ENCODE measurements at places on chromosomes 2 and 18. TPM values are rescaled to one million over a fixed set of nuclear protein-coding genes. Genes with fewer than 3 reads are reported as not detected.

TACR1 gene
- not detected for polyA plus RNA-seq

WBP1 gene
- 37.0 TPM for polyA plus RNA-seq

GRCh38 chr2:111662039-111662770 is 221.8 kb downstream of the ANAPC1 start:
- DNase-seq, result no peak

- no peak for DNase-seq
These were observed 30.0 kb downstream of the FHL2 start for GRCh38 chr2:105368759-105369408.

- DNase-seq, result no peak
These were observed 1.1 kb downstream of the MAPK4 start for GRCh38 chr18:50560681-50561629.

DNA sequence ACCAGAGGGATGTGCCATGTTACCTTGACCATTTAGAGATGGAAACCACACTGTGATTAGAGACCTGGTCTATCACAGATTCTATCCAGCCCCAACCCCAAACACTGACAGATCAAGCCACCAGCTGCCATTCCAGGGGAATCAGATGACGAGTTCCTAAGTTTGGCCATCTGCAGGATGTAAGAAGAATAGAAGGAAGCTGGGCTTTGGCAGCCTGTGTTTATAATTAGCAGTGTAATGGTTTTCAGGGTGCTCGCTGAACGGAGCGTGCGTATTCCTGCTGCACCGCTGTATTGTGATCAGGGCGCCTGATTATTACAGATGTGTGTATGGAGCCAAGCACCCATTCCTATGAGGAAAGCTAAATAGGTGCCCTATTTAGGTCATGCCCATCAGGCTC is 138.1 kb downstream of the LRRC30 start:
- DNase-seq, result no peak

- DNase-seq, result no peak
These were observed 138.6 kb downstream of the TMEM18 start for GRCh38 chr2:538646-539045.

GRCh38 chr2:168432565-168433186 is 23.4 kb upstream of the CERS6 start:
- peak; percentile 4 for DNase-seq

DNA sequence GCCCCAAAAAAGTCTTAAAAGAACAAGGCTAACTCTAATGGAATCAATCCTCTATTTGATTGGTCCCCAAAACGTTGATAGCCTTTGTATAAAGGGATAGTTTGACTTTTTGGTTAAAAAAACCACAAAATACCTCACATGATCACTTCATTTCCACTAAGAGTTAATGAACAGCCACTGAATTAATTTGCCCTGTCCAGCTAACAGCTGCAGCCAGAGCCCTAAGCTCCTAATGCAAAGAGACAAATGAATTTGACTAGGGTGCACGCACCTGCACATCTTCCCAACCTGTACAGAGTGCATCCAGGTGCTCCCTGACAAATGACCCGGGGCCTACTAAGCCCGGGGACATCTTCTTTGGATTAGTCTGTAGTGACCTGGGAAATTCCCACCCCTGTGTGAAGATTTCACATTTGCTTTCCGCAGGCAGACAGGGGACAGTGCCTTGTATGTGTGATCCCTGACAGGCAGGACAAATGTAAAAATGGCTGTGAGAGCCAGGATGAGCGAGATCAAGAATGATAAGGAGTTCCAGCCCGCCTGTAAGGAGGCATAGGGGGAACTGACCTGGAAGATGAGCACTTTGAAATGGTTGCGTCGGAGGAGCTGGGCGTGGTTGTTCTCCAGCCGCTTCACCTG is 893 bp downstream of the CAVIN2 start:
- no peak for DNase-seq

SULT1C4 gene
- polyA plus RNA-seq, result not detected

SMYD1 gene
- not detected for polyA plus RNA-seq

- no peak for DNase-seq
These were observed 438.0 kb upstream of the CDH20 start for GRCh38 chr18:60895181-60895580.

DNA sequence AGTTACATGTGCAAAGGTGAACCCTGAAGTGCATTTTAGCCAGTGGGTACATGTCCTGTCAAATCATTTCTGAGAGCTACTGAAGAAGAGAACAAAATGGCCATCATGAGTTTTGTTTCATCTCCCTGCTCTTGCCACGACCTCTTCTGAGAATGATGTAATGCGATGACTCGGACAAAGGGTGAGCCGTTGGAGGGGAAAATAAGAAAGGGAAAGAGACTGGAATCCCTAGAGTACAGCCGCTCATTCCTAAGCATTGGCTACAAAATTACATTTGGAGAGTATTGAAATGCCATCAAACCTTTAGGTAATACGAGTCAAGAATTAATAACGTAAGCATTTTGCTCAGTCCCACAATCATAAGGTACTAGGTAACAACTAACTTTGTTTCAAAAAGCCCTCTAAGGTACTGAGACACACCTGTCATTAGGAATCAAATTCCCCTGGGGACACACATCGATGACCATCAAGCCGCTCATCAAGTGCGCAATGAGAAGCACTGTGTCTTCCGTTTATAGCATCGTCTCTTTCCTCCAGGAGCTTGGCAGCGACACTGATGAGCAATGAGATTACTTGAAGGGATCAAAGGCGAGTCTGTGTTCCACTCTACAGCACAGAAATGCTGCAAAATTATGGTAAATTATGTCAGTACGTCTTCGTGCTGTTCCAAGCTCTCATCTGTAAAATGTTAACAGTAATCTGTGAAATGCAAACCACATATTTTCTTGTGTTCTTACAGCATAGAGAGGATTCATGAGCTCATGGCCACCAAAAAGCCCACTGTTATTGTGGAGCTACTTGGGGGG is 97.3 kb upstream of the PIEZO2 start:
- DNase-seq, result no peak

- no peak for DNase-seq
These were observed 205.6 kb downstream of the TMEM182 start for GRCh38 chr2:102967451-102967850.

DNA sequence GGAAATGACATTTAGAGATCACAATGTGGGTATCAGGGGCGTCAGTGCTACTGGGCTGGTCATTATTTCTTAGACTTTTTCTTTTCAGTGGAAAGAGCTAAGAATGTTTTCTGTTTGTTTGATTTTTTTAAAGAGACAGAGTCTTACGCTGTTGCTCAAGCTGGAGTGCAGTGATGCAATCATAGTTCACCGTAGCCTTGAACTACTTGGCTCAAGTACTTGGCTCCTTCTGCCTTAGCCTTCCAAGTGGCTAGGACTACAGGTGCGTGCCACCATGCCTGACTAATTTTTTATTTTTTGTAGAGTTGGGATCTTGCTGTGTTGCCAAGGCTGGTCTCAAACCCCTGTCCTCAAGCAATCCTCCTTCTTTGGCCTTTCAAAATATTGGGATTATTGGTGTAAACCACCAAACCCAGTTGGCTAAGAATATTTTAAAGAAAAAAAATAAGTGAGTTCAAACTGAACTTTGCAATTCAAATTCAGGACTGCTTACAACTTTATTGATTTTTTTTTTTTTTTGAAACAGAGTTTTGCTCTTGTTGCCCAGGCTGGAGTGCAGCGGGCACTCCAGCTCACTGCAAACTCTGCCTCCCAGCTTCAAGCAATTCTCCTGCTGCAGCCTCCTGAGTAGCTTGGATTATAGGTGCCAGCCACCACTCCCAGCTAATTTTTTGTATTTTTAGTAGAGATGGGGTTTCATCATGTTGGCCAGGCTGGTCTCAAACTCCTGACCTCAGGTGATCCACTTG is 154.2 kb downstream of the MIB1 start:
- DNase-seq, result no peak

DNA sequence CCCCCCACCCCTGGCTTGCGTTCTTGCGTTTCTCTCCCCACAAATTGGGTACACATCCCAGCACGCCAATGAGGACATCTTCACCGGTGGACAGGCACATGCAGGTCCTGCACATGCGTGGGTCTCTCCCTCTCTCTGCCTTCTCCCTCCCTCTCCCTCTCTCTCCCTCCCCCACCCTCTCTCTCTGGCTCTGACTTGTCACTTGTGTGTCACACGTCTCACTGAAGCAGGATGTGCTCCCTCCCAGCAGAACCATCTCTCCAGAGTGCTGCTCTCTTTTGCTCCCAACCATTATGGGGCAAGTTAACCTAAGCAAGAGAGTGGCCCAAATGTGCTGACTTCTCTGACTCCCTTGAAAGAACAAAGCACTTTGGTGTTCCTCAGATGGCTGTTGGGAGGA is 120.8 kb upstream of the CAB39 start:
- no peak for DNase-seq

DNA sequence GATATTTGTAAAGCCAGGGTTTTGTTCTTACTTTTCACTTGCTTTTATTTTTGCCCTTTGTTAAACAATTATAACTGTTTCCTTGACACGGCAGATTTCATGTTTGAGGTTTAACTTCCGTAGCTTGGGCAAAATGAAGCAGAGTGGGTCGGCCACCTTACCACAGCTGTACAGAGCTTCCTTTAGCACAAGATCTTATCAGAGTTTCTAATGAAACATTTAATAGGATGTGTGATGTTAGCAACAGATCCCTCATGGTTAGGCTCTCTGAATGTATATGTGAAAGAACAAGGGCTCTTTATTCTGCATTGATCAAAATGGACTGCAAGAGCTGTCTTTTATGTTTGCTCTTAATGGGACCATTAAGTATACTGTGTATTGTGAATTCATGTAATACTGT is 22.3 kb downstream of the RNF125 start:
- DNase-seq, result peak; percentile 44

EFEMP1 gene
- not detected for polyA plus RNA-seq

DNA sequence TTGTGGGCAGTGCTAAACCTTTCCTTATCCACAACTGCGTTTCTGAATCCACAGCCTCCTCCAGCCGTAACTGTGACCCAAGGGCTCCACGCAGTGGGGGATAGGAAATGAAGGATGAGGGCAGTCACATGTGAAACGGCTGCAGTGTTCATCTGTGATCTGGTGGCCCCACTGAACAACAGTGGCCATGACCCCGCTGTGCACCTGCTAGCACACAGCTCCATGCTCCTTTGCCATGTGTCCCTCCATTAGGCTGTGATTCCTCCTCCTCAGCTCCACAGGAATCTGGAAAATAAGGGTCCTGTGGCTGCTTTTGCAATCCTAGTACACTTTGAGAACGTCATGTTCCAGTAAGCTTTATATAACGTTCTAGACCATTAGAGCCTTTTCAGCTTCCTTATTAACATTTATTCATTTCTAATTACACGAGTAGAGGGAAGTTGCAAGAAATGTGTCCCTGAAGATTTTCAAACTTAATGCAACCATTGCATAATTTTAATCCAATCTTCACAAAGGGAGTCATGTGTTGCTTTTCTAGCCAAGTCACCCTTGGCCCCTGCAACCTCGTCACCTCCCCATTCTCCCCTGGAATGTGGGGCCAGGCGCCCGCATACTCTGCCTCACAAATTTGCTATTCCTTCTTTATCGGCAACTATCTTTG is 7.1 kb upstream of the NAPG start:
- no peak for DNase-seq

FHL2 gene
- 0.69 TPM for polyA plus RNA-seq

GRCh38 chr2:218319813-218320365 is 27.6 kb upstream of the TMBIM1 start:
- no peak for DNase-seq

- no peak for DNase-seq
These were observed 10.5 kb upstream of the SLC1A4 start for GRCh38 chr2:64978514-64979268.

RPRM gene
- polyA plus RNA-seq, result not detected

GRCh38 chr2:111966241-111966640 is 67.8 kb downstream of the MERTK start:
- DNase-seq, result no peak

- no peak for DNase-seq
These were observed 910.7 kb upstream of the FANCL start for GRCh38 chr2:59151805-59152204.

DNA sequence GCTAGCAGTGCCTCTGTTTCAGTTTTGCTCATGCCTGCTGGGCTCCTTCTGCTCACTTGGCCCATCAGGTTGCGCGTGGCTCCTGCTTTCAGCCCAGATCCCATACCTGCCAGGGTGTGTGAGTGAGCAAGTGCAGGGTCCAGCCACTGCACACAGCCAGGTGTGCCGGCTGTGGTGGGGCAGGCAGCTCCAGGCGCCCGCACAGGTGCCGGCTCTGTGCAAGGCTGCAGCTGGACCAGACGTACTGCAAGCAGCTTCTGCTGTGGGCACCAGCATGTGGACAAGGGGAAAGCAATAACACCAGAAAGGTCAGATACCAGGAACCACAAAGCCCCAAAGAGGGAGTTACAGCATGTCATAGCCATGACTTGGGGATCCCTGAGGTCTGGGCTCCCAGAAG is 5.6 kb upstream of the PCARE start:
- no peak for DNase-seq

Measured in CD8-positive, alpha-beta memory T cell (primary cell).